ENCODE measurements at places on chromosomes 6 and 20.

GRCh38 chr6:159535656-159536350, 157.2 kb downstream of the SOD2 start:
- DNase-seq: no peak

- no peak for DNase-seq
Measured at GRCh38 chr6:116127771-116128493, 2.0 kb upstream of the COL10A1 start.

- DNase-seq: no peak
Measured at GRCh38 chr20:32378461-32378860, 20.3 kb downstream of the ASXL1 start.

GRCh38 chr6:126720304-126720703, 380.4 kb downstream of the CENPW start:
- no peak for DNase-seq

DNA sequence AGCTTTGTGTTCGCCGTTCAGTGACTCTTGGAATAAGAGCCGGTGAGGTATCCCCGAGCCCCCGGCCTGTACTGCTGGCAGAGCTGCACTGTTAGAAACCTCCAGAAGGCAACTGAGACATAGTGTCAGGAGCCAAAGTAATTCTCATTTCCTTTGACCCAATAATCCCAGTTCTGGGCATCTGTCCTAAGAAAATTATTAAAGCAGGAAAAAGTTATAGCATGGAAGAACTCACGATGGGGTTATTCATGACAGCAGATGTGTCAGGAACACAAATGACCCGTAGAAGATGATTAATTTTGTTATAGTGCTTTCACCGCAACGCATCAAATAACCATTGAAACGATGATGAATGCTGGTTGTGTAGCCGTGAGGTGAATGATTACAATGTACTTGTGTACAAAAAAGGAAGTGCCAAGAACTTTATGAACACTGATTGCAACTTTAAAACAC, 20.3 kb downstream of the CYP21A2 start:
- DNase-seq: no peak

DNA sequence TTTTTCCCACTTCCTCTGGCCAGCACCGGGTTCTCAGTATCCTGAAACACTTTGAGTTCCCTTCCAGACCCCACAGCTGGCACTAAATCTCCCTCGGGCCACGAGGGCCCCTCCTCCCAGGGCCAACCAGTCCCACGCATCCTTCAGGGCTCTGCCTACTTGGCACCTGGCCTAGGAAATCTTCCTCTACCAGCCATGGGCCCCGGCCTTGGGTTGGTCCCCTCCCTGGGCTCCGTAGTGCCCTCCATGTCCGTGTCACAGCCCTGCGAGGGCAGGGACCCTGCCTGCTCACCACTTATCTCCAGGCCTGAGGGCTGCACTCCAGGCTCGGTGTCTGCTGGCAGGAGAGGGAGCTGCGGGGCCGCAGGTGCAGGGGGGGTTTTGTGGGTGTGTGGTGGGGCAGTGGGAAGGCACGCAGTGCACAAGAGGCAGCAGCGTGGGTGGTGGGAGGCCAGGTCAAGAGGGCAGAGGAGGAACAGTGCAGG, 48.8 kb upstream of the CDH22 start:
- DNase-seq: no peak

- DNase-seq: no peak
Measured at GRCh38 chr6:10626154-10626741, 68.2 kb downstream of the C6orf52 start.

GRCh38 chr6:149967591-149967990, 3.8 kb downstream of the ULBP1 start:
- DNase-seq: no peak

DNA sequence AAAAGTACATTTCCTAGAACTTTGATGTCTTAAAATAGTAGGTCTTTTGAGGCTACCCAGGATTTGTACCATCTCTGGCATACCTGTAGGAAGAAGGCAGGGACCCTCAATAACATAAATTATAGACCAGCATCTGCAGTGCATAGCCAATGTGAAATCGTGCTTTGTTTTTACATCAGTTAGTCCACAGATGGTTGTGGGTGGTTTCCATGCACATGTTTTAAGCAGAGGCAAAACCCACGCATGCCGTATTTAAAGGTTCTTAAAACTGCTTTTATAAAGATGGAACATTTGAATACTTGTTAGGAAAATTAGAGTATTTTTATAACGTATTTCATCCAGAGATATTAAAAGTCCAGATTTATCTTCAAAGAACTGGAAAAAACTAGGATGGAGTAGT, 66.3 kb downstream of the SH3BGRL2 start:
- no peak for DNase-seq

Measured in activated naive CD4-positive, alpha-beta T cell (primary cell).